ENCODE measurements at places on chromosomes 3 and 15. TPM values are rescaled to one million over a fixed set of nuclear protein-coding genes. Genes with fewer than 3 reads are reported as not detected.
A peak's percentile ranks its signal among the peaks of the same experiment; 100 is the strongest.

INSYN1 gene
- total RNA-seq, result 8.0 TPM

GRCh38 chr15:39275066-39275465 is 305.8 kb upstream of the THBS1 start:
- no peaks in the 10 kb centered on the region for H3K27me3 ChIP-seq
- DNase-seq, result no peak
- no peak overlapping the region for H3K4me3 ChIP-seq
- H3K4me1 ChIP-seq, result peaks cover 64% of the 10 kb centered on the region

GPR160 gene
- not detected for total RNA-seq

DNA sequence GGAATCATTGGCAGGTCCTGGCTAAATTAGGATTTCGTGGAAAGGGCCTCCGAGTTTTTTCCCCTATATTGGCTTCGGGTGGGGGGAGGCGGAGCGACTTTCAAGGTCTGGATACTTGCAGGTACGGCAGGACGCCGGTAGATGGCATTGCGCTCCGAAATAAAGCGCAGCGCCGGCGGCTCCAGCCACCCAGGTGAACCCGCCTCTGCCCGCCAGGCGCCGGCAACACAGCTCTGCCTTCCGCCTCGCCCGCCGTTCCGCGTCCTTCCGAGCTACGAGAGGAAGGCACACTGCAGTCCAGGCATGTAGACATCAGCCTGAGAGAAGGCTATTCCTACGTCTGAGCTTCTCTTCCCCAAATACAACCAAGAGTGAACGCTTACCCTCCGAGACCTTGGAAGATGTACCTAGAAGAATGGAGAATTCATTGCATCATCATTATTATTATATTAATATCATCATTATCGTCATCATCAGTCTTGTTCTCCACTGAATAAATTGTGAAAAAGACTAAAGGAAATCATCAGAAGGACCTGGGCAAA is 514.1 kb downstream of the MECOM start:
- peak overlapping the region; percentile 11 for H3K27ac ChIP-seq
- H3K27me3 ChIP-seq, result peaks cover 25% of the 10 kb centered on the region
- H3K4me3 ChIP-seq, result peak overlapping the region; percentile 74
- peak; percentile 92 for DNase-seq

DNA sequence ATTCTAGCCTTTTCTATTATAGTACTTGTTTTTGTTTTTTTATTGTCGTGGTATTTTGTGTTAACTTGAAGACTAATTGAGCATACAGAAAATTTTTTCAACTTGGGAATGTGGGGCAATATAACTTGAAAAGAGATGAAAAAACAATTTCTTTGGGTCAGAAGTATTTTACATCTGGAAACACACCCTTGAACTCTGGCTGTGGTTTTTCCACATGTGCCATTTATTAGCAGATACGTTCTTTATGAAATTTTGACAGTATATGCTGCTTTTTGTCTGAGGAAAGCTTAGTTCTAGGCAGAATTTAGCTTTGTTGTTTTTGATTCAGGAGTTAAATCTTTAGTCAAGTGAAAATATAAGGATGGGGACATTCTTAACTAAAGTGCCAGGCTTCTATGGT is 44.7 kb downstream of the TCF12 start:
- H3K4me3 ChIP-seq, result no peak overlapping the region
- H3K27me3 ChIP-seq, result no peaks in the 10 kb centered on the region
- DNase-seq, result no peak
- peaks cover 2% of the 10 kb centered on the region for H3K36me3 ChIP-seq

PLEKHO2 gene
- 24.7 TPM for total RNA-seq

NME9 gene
- not detected for total RNA-seq

GRCh38 chr3:4899710-4900109 is 79.5 kb upstream of the BHLHE40 start:
- H3K27me3 ChIP-seq, result no peaks in the 10 kb centered on the region
- H3K36me3 ChIP-seq, result no peaks in the 10 kb centered on the region
- no peak overlapping the region for H3K27ac ChIP-seq

- peaks cover 46% of the 10 kb centered on the region for H3K4me1 ChIP-seq
- no peak for DNase-seq
- no peak overlapping the region for H3K27ac ChIP-seq
- no peaks in the 10 kb centered on the region for H3K36me3 ChIP-seq
- no peak overlapping the region for H3K4me3 ChIP-seq
Observed at GRCh38 chr15:70781236-70781635, 17.9 kb upstream of the UACA start.

Data from osteocyte (in vitro differentiated cells).